HT-29 (cell line): ENCODE measurements at places on chromosomes 2 and 18. TPM values are rescaled to one million over a fixed set of nuclear protein-coding genes. Genes with fewer than 3 reads are reported as not detected.
A peak's percentile ranks its signal among the peaks of the same experiment; 100 is the strongest.

GRCh38 chr18:55585065-55585919 lies 2.7 kb downstream of the TCF4 start:
- DNase-seq = no peak

DNA sequence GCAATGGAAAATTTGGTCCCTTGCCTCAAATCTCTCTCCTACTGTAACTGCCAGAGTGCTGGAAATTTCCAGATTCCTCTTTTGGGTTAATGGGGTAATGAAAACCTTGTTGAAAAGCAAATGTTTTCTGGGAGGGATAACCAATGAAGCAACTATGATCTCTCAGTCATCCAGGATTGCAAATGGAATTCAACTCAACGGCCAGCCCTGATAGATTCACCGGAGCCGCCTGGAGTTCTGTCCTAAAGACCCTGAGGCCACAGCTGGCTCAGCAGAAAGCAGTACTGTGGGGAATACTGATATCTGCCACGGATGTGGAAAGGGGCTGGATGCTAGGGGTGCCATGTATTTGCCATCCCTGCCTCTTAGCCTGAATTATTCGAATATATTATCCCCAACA lies 167.8 kb downstream of the NRP2 start:
- DNase-seq = no peak

DNA sequence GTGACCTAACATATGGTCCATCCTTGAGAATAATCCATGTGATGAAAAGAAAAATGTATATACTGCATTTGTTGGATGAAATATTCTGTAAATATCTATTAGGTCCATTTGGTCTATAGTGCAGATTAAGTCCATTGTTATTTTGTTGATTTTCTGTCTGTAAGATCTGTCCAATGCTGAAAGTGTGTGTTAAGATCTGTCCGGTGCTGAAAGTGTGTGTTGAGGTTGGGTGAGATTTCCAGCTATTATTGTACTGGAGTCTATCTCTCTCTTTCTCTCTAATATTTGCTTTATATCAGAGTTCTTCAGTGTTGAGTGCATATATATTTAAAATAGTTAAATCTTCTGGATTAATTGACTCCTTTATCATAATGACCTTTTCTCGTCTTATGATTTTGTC lies 828.8 kb upstream of the CRIM1 start:
- DNase-seq = no peak

DNA sequence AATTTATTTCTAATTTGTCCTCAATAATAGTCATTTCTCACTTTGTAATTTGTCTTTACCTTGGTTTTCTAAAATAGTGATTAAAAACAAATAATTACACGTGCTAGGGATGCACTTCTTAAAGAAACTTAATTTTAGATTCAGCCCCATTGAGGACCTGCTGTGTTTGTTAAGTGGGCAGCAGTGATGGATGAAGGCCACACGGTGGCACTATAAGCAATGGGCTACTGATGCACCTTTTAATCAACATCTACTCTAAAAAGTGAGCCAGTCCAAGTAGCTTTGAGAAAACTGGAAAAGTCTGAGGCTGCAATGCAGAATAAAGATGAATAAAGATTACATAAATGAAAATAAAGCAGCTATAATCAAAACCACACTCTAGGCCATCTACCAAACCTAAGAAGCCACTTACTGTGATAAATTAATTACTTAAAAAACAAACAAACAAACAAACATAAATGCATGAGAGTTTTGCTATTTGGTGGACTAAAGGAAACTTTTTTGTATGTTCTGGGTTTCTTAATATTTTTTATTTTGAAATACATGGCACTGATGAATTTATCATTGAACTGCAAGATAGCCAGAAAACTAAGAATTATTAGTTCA lies 89.3 kb downstream of the PDE11A start:
- peak; percentile 51 for DNase-seq

DNA sequence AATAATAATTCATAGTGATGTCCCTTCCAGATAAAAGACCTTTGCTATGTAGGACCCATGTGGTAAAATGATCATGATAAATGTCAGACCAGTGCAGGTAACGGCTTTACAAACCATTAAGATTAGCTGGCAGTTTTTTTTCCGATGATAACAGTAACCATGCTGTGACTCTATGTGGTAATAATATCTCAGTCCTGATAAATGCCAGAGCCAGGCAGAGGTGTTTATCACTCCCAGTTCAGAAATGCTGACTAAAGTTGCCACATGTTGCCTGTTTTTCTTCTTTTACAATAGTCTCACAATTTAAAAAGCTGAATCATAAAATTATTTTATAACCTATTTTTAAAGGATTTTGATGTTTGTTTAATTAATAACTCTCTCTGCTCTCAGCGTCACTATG lies 565.1 kb downstream of the ARHGAP15 start:
- DNase-seq = no peak

DNA sequence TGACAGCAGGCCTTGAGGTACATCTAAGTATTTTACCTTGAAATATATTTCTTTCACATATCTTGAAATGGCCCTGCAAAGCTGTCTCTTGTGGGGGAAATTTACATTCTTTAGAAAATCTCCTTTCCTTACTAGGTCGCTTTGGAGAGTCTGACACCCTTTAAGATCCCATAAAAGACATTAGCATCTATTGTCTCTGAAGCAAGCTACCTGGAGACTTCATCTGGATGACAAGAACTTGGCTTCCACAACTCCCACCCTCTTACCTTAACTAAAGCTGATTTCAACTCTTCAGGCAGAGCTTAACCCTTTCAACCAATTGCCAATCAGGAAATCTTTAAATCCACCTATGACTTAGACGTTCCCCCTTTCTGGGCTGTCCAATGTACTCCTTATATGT lies 219.3 kb downstream of the PIEZO2 start:
- DNase-seq = no peak

DNA sequence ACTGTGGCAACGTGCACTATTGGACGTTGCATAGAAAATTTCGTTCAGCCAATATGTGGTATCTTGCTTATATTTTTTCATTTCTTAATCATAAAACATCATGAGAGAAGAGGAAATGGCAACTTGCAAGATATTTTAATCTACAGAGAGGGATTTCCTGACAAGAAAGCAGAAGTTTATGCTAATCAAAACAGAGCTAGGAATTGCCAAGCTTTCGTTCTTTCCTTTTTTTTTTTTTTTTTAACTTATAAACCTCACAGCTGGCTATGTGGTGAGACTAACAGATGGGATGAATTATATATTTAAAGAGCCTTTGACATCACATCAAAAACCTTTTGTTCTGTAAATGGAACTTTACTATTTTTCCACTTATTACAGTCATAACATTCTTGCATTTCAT lies 1136.9 kb upstream of the TMEFF2 start:
- DNase-seq = no peak

- DNase-seq = no peak
These were observed 116.1 kb downstream of the NCKAP5 start for GRCh38 chr2:133452146-133452545.

- no peak for DNase-seq
These were observed 817.4 kb upstream of the ACVR2A start for GRCh38 chr2:147027436-147027835.

DNA sequence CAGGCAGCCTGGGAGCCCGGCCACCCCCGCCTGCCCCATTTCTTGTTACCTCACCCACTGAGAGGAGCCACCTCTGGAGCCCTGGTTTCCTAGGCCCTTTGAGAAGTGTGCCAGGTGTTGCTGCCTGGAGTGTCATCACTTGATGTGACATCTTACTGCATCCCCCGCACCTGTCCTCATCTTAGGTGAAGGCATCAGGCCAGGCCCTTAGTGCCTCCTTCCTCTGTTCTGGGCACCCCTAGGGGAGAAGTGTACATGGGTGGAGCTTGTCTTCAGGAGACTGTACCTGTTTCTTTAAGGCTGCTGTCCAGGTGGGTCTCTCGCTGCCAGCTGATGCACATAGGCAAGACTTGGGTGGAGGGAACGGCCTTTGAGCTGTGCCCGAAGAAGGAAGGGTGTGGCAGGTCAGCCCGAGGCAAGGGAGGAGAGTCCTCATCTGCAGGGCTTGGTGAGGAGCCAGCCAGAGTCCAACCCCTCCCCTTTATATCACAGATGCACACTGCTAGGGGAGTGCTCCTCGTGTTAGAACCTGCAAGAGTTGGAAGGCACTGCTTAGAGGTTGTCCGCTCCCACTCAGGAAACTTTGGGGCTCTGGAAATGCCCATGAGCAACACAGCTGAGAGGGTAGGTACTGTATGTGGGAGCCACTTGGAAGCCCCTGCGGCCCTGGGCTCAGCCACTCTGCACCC lies 45.9 kb downstream of the NCK2 start:
- peak; percentile 5 for DNase-seq

GRCh38 chr2:95277246-95277906 lies 3.1 kb downstream of the PROM2 start:
- DNase-seq = peak; percentile 81

DNA sequence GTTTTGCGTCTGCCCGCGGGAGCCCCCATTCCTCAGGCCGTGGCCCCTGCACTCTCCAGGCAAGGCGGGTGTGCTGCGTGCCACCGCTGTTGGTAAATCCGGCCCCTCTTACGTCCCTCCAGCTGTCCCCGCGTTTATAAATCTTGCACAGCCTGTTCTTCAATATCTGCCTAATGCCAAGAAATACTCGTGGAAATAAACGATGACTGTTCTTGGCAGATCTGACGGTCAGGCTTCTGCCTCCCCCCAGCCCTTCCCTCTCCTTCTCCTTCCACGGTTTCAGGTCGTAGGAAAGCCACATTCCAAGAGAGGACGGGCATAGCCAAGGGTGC lies 20.5 kb downstream of the ODC1 start:
- no peak for DNase-seq

- DNase-seq = no peak
These were observed 128.5 kb downstream of the EN1 start for GRCh38 chr2:118718921-118719320.

DNA sequence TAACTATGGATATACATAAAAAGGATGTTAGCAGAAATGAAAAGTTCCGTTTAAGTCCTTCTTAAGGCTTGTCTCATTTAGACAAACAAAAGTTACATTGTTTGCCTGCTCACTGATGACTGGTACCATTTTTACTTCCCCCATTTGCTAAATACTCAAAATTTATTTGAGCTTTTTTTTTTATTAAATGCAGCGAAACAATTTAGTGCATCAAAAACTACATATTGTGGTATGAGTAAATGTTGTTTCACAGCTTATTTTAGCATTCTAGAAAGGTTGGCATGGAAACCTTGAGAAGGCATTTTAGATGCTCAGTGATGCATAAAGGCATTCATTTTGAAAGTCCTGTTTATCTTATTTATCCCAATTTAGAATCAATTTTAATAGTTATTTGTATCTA lies 100.0 kb downstream of the MAP2 start:
- no peak for DNase-seq

DNA sequence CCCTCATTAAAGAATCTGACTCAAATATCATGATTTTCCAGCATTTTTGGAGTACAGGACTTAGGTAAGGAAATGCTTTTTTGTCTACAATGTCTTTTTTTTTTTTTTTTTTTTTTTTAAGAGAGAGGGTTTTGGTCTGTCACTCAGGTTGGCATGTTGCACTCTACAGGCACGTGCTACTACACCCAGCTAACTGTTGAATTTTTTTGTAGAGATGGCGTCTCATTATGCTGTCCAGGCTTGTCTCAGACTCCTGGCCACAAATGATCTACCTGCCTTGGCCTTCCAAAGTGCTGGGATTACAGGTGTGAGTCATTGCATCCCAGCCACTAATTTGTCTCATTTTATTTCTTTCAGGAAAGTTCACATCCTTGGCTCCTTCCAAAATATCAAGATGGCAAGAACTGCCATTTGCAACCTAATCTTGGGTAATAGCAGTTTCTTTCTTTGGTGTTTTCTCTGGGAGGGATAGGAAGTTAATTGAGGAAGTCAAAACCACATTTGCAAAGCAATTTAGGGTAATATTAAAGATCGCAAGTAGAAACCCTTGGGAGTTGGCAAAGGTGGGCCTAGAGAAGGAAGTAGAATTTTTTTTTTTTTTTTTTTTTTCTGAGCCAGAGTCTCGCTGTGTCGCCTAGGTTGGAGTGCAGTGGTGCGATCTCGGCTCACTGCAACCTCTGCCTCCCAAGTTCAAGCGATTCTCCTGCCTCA lies 15.5 kb downstream of the PNO1 start:
- no peak for DNase-seq

DNA sequence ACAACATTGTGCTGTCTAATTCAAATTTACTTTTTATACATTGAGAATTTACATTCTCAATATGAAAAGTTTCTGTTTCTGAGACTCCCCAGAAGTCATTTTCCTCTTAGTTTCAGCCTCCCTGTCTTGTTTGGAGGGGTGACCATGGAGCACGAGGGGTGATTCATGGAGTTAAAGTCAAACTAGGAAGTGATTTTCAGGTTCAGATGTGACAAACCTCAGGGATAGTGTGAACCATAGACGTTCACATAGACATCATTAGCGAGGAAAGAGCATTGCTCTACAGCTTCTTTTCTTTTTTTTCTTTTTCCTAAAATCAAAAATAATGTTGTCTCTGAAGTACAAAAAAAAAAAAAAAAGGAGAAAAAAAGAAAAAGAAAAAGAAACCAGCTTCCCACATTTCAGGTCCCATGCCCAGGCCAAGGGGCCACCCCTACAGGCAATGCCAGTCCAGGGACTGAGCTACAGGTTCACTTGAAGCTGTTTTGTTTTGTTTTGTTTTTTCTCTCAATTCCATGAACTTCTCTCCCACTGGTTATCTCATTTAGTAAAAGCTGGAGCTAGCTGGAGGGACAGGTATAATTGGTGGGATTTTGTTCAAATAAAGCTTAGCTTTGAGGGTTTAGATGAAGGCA lies 18.1 kb upstream of the LCLAT1 start:
- no peak for DNase-seq

- no peak for DNase-seq
These were observed 75.3 kb downstream of the SMAD7 start for GRCh38 chr18:48875314-48875941.

DNA sequence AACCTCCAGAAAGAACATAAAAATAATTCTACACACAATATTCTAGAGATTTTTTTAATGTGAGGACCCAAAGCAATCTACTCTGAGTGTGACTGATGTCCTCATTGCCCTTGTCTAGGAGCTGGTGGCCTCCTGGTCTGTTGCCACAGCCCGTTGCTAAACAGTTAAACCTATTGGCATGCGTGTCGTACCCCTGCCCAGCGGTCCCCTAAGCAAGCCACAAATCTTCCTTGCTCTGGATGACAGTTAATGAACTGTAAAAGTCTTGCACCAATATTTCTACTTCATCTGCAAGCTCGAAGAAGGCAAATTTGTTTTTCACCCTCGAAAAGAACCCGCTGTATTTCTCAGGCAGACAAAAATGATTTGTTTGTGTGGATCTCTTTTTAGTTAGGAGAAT lies 489.1 kb upstream of the MEX3C start:
- no peak for DNase-seq

- no peak for DNase-seq
These were observed 601.2 kb upstream of the ZNF804A start for GRCh38 chr2:183996825-183997793.

IL18R1 gene
- total RNA-seq = 0.05 TPM in 1 of 2 replicates, not detected in the other

HOXD13 gene
- 1.4 and 1.5 TPM in 2 replicates for total RNA-seq

LONRF2 gene
- total RNA-seq = 0.29 and 0.79 TPM in 2 replicates

EN1 gene
- not detected in 2 replicates for total RNA-seq

PROM2 gene
- total RNA-seq = 72.2 and 75.5 TPM in 2 replicates

SERPINB2 gene
- not detected in 2 replicates for total RNA-seq

CDK5R2 gene
- not detected in 2 replicates for total RNA-seq

ACTR1B gene
- 61.6 and 66.7 TPM in 2 replicates for total RNA-seq

ROCK2 gene
- total RNA-seq = 37.1 and 39.4 TPM in 2 replicates

SH2D6 gene
- total RNA-seq = 0.08 and 0.21 TPM in 2 replicates

LYPD6 gene
- 0.68 and 1.2 TPM in 2 replicates for total RNA-seq

DARS1 gene
- total RNA-seq = 20.5 and 29.6 TPM in 2 replicates
